Activated CD8-positive, alpha-beta memory T cell treated with anti-CD3 and anti-CD28 coated beads for 24 hours (primary cell): ENCODE measurements at places on chromosomes 12 and 14.

- no peak for DNase-seq
Measured at GRCh38 chr14:98725191-98725590, 546.8 kb downstream of the BCL11B start.

- DNase-seq = no peak
Measured at GRCh38 chr12:4958697-4959375, 49.1 kb downstream of the KCNA1 start.

GRCh38 chr12:50248883-50249282 is 34.4 kb downstream of the LIMA1 start:
- no peak for DNase-seq

DNA sequence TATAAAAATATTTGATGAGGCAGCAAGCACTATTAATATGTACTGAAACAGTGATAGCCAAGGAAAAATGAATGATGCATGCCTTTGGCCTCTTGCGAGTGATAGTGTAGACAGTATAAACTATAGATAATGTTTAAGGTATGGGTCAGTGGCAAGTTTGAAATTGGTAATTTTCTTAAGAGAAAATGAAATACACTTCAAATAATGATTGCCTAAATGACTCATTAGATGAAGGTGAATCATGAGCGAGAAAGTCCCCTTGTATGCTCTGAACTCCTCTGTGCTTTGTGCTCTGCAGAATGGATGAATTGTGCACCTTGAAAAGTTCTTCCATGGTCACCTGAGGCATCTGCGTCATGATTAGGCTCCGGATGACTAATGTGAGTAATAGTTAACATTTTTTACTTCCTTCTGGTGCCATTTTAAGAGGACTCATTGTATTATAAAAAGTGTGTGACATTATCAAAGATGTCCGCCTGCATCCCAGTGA is 84.9 kb upstream of the RTL1 start:
- DNase-seq = no peak
